ENCODE measurements at places on chromosomes 1 and 21. TPM values are rescaled to one million over a fixed set of nuclear protein-coding genes. Genes with fewer than 3 reads are reported as not detected.
A peak's percentile ranks its signal among the peaks of the same experiment; 100 is the strongest.

C1orf116 gene
- total RNA-seq, result 2.4 TPM

DNA sequence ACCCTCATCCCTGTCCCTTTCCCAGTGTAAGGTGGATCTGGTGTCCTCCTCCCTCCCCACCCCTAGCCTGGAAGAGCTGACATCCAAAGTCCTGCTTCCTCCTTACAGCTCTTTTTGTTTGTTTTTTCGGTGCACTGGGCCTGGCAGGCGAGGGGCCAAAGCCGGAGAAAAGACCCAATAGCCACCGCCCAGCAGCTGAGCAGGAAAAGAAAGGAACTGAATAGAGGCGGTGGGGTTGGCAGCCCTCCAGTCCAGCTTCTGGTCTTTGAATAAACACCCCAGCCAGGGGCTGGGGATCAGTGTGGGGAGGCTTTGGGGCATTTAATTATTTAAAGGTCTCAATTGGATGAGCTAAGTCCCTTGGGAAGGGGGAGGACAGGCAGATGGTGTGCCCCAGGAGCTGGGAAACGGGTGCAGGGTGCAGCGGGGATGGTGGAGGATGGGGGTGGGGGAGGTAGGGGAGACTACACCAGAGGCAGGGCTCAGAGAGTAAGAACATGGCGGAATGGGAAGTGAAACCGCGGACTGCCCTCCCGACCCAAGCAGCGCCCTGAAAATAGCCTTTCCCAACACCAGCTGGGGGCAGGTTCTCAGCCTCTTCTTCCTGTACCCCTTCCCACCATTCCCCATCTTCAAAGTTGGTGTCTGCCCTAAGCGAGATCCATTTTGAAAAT, 20.2 kb downstream of the BTG2 start:
- H3K27me3 ChIP-seq, result peaks cover 75% of the 10 kb centered on the region
- H3K4me1 ChIP-seq, result peaks cover 60% of the 10 kb centered on the region
- H3K4me3 ChIP-seq, result no peak overlapping the region
- H3K36me3 ChIP-seq, result no peaks in the 10 kb centered on the region

ELF3 gene
- total RNA-seq, result 13.7 TPM

FLG2 gene
- total RNA-seq, result not detected

KLF17 gene
- total RNA-seq, result not detected

YARS1 gene
- total RNA-seq, result 154 TPM

GRCh38 chr21:39125752-39126485, 57.3 kb downstream of the PSMG1 start:
- peaks cover 16% of the 10 kb centered on the region for H3K4me1 ChIP-seq
- H3K36me3 ChIP-seq, result no peaks in the 10 kb centered on the region
- peak; percentile 70 for DNase-seq
- H3K27me3 ChIP-seq, result no peaks in the 10 kb centered on the region
- 0 out of 2 replicates have a peak overlapping the region, but pooled peaks have one; percentile 17 for H3K27ac ChIP-seq
- no peak overlapping the region for H3K4me3 ChIP-seq

OXCT2 gene
- 1.7 TPM for total RNA-seq

- H3K27me3 ChIP-seq, result peaks cover 3% of the 10 kb centered on the region
- no peaks in the 10 kb centered on the region for H3K36me3 ChIP-seq
- DNase-seq, result peak; percentile 81
- H3K4me1 ChIP-seq, result peaks cover 10% of the 10 kb centered on the region
Measured at GRCh38 chr21:45970674-45971615, 10.6 kb upstream of the COL6A1 start.

GRCh38 chr21:26546446-26547097, 26.5 kb downstream of the CYYR1 start:
- no peak for DNase-seq
- H3K4me3 ChIP-seq, result no peak overlapping the region
- H3K27ac ChIP-seq, result peak overlapping the region; percentile 43
- H3K4me1 ChIP-seq, result peaks cover 23% of the 10 kb centered on the region
- H3K27me3 ChIP-seq, result no peaks in the 10 kb centered on the region
- H3K36me3 ChIP-seq, result peaks cover 10% of the 10 kb centered on the region

DNA sequence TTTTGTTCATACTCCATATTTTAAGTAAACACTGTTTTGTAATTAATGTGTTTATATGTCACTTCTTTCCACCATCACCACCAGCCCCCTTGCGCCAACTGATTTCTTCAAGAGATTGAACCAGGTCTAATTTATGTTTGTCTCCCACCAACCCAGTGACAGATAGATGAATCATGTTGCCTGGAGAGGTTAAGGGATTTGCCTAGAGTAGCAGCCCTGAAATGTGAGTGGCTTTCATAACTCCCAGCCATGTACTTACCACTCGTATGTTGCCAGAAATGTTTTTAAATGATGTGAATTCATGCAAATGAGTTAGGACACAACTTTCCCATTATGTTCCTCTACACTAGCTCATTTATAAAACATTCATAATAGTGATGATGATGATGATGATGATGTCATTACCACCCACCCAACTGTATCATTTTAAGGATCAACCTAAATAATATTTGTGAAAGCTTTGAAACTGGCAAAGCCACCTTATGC, 86.9 kb downstream of the LRRC8D start:
- peaks cover 95% of the 10 kb centered on the region for H3K4me1 ChIP-seq
- H3K27me3 ChIP-seq, result no peaks in the 10 kb centered on the region
- no peak overlapping the region for H3K4me3 ChIP-seq

DNA sequence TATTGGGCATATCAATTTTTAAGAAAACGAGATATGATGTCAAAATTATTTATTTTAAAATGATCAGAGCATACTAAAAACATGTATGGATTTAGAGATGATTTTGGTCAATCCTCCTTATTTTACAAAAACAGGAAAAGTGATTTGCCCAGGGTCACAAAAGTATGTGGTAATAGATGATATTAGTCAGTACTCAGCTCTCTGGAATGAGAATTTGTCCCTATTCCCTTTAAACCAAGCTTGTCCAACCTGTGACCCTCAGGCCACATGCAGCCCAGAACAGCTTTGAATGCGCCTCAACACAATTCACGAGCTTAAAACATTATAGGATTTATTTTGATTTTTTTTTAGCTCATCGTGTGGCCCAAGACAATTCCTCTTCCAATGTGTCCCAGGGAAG, 104.7 kb downstream of the AKT3 start:
- H3K27me3 ChIP-seq, result no peaks in the 10 kb centered on the region
- H3K27ac ChIP-seq, result 0 out of 2 replicates have a peak overlapping the region, but pooled peaks have one; percentile 14
- peaks cover 63% of the 10 kb centered on the region for H3K4me1 ChIP-seq
- no peak overlapping the region for H3K4me3 ChIP-seq
- DNase-seq, result no peak

DNA sequence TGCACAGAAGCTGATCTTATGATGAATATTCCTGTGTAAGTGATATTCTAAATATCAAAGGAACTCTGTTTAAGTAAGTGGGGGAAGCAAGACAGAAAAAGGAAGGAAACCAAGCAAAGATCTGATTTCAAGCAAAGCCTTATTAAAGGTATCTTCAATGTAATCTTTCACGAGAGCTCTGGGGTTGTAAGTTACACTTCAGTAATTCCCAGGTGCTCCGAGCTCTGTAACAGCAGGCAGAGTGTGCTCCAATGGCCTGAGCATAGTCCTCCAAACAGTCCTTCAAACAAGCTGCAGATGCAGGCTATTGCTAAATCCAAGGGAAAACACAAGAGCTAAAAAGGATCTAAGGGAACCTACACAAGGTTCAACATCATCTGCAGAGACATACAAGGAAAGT, 949.7 kb upstream of the TMPRSS15 start:
- H3K27me3 ChIP-seq, result no peaks in the 10 kb centered on the region
- H3K4me3 ChIP-seq, result no peak overlapping the region
- H3K27ac ChIP-seq, result peak overlapping the region; percentile 42
- H3K4me1 ChIP-seq, result peaks cover 6% of the 10 kb centered on the region
- H3K36me3 ChIP-seq, result no peaks in the 10 kb centered on the region
